HS-5 (cell line): ENCODE measurements at places on chromosomes 6 and 20.

DNA sequence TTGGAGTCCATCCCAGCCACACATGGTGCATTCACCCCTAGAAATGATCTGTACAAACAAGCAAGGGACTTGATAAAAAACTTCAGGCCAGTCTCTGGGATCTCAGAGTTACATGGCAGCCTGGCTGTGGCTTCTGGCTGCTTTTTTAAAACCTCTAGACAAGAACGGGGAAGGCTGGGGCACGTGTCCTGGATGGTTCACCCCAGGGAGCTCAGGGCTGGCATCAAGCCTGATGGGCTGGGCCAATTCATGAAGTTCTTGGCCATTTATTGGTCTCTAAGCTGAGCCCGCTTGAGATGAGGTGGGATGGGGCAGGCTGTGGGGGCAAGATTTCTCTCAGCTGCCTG is 10.4 kb upstream of the ZFAND3 start:
- no peak for DNase-seq

- no peak for DNase-seq
These were observed 536 bp upstream of the MTFR2 start for GRCh38 chr6:136250686-136251008.

DNA sequence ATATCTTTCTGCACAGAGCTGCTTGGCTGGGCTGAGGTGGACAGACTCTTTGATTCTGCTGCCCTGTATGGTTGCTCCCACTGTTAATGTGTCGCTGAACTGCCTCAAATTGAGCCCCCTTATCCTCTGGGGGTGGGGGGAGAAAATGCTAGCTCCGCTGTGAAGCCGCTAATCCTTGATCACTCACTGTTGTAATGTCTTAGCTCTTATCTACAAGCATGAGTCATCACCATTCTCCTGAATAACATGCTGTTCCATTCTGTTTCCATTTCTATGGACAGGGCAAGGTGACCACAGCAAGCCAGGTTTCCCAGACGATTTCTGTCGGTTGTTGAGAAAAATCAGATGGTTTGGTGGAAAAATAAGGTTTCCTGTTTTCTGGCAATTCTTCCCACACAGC is 218.4 kb upstream of the GGTLC1 start:
- DNase-seq, result no peak

- no peak for DNase-seq
These were observed 58.7 kb upstream of the FAM83B start for GRCh38 chr6:54787825-54788224.

DNA sequence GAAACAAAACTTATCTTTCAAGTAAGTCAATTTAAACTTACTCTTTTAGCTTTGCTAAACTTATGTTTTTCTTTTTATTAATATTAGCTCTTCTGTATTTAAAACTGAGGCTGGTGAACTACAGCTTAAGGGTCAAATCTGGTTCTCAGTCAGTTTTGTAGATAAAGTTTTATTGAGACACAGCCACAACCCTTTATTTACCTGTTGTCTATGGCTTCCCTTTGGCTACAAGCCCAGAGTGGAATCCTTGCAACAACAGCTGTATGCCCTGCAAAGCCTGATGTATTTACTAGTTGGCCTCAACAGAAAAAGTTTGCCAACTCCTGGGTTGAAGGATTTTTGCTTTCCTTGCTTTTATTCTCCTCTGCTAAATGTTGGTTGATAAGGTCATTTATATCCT is 491.4 kb upstream of the RNF217 start:
- no peak for DNase-seq

DNA sequence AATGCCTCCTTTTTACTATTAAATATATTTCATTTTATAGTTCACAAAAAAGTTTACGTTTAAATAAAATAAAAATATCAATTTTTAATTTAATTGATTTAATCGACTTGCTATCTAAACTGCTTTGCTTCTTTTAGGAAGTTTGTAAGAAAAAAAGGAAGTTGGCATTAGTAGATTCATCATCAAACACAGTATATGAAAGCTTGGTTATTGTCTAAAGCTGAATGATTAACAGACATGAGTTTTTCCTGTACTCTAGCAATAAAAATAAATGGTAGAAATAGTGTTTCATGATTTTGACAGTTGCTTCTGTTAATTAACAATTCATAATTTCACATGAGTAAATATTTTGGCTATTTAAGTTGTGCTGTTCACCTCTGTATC is 1285.5 kb upstream of the GJE1 start:
- no peak for DNase-seq

GRCh38 chr6:113019176-113019575 is 672.0 kb downstream of the RFPL4B start:
- DNase-seq, result no peak

GRCh38 chr20:39829256-39829655 is 859.8 kb downstream of the MAFB start:
- DNase-seq, result no peak

- DNase-seq, result no peak
These were observed 30.3 kb downstream of the AK9 start for GRCh38 chr6:109660526-109661320.
